Spinal cord (tissue), 10 donors: ENCODE measurements at places on chromosomes 7 and 10. TPM values are rescaled to one million over a fixed set of nuclear protein-coding genes. Genes with fewer than 3 reads are reported as not detected.
A peak's percentile ranks its signal among the peaks of the same experiment; 100 is the strongest.

- no peak for DNase-seq
Measured at GRCh38 chr7:39526666-39527065, 39.5 kb upstream of the YAE1 start.

DNA sequence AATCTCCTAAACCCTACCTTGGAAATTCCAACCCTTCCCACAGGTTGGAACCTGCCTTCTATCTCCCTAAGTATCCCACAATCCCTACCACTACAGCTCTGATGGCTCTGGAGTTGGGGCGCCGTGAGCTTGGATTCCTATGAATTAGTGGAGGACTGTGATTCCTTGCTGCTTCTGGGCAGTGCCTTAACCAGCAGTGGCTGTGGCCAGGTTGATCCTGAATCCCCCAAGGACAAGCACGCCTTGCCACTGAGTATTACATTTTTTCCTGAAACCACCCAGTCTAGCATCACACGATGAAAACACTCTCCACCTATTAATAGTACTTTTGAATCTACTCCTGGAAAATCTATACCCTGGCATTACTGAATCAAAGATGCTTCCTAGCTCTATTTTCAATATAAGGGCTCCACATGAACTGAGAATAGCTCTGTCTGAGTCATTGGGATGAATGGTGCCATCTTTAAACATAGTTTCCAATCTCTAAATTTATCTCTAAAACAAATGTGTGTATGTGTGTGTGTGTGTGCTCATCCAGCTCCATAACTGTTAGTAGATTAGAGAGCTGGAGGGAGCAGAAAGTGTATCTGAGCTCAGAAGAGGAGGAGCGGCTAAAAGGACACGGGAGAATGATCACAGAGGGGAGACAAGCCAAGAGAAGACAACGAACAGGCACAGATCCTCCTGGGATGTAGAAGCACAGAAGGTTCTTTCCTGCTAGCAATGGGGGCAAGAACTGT lies 11.9 kb upstream of the INPP5F start:
- peak; percentile 24 for DNase-seq

WNT2 gene
- polyA plus RNA-seq, result 0.43 TPM

DNA sequence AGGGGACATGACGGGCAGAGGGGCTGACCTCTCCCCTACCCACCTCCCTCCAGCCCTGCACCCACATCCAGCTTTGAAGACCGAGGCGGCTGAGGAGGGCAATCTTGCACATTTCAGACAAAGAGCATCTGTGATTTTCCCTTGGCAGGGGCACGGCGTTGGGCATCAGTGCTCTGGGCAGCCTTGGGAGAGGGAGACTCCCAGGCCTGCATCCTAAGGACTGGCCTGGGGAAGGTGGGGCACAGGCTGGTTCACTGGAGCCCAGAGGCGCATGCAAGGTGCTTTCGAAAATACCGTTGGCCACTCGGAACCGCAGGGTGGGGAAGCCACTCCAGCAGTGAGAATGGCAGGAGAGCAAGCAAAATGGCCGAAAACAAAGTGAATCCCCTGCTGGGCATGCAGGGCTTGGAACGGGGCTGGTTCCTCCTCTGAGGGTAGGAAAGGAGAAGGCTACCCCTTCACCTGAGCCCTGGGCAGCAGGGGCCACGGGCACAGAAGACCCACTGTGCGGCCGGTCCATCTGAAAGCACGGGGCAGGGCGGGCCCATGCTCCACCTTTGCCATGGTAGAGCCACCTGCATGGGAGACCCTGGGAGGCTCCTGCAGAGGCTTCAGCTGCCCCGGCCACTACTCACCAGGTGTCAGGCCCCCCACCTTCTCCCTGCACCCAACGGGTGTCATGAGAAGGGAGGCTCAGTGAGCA lies 49.8 kb downstream of the EBF3 start:
- DNase-seq, result no peak

PRLHR gene
- 0.54 TPM for polyA plus RNA-seq

DNA sequence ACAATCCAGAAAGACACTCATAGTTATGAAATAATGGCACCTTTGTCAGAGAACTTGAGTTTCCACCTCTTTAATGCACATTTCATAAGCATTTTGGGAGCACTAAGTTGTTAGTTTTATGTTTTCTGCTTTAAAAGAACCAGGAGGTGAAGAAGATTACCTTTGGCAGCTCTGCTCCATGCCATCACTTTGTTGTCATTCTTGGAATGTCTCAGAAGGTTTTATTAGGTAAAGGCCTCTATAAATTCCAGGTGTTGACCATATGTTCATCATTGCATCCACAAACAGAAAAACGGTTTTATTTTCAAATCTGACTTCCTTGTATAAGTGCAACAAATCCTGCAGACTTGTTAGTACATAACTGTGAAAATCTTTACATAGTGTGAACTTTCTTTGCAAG lies 424.8 kb downstream of the MDFIC start:
- no peak for DNase-seq

DNA sequence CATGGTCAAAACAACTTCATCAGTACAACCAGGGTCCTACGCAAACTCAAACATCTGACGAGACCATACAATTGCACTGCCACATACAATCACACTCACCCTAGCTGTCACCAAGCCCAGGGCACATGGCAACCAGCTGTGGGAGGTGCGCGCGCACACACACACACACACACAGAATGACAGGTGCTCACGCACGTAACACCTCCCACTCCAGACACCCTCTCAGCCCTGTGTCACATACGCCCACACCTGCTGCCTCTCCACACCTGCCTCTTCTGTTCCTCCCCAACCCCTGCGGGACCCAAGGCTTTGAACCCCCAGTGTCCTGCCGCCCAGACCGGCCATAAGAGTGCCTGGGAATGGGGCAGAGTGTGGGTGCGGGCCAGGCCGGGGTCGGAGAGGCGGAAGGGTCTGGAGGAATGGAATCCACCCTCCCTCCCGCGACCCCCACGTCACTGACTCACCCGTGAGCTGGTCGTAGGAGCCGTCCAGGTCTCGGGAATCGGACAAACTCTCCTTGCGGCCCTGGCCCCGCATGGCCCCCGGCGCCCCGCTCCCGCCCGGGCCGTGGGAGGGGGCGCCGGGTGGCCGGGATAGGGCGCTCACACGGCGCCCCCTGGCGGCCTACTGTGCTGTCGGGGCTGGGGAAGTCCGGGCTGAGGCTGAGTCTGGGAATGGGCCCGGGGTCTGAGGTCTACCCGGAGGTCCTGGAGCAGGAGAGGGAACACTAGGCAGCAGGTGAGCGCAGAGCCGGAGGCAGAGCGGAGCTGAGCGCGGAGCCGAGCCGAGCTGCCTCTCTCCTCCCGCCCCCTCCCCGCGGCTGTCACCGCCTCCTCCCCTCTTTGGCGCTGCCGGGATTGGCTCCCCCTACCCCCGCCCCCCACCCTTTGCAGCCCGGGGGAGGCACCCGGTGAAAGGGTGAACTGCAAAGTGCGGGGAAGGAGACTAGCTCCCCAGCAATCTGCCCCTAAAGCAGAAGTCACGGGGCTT lies at the start of gene KCNIP2:
KCNIP2 (minus strand) TSS at position 769 of the 990 bp plus-strand sequence; CDS start at position 537, 232 bp downstream.
- DNase-seq, result no peak

GRCh38 chr10:81708929-81709328 lies 166.1 kb upstream of the NRG3 start:
- DNase-seq, result peak; percentile 2

DNA sequence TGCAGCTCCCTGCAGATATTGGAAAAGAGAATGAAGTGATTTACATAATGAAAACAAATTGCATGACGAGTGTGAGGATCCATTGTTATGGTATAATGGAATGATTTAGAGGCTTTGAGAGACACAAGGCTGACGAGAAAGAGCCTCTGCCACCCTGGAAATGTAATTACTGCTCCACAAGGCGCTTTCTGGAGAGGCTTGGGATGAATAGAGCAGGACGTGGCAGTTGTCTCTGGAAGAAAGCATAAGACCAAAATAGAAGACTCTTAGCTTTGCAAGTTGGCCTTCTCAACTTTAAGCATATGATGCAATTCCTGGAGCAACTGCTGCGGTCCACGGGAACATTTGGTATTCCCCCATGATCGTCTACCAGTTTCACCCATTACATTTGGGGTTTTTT lies 181.9 kb upstream of the TCF7L2 start:
- DNase-seq, result no peak

VPS37D gene
- polyA plus RNA-seq, result 29.2 TPM

GRCh38 chr10:78640796-78641636 lies 427.8 kb upstream of the ZMIZ1 start:
- no peak for DNase-seq

DNA sequence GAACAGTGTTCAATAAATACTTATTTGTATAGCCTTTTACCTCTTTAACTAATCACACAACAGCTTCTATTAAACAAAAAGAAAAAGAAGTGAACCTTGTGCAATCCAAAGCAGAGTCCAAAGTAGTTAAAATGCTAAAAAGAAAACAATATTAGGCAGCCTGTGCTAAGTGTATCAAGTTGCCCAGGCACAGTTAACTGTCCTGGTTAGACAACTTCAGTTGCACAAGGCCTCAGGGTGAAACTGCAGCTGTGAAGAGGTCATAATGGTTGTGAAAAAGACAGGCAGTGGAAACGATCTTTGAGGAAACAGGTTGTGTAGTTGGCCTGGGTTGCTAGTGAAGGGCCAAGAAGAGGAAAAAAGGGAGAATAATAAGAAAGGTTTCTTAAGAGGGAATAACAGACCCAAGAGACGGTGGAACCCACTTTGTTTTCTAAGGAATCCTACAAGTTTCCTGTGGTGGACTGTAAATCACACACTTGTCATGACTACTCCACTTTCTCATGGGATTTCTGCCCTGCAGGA lies 6.0 kb upstream of the CROT start:
- no peak for DNase-seq

DNA sequence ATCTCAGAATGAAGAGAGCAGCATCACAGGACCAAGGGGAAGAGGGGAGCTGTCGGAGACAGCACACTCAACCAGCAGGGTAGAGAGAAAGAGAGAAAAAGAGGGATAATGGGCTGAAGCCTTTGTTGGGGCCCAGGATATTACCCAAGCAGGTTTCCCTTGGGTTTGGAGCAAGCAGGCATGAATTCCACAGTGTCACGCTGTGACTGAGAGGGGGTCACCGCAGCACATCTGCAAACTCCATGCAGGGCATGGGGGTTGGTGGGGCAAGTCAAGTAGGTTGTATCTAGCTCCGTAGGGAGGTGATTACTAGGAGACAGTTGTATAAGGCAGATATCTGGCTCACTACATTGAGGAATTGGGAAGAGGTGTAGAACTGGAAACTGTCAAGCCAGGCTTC lies 42.2 kb upstream of the SEMA3E start:
- no peak for DNase-seq

ZMYND11 gene
- 143 TPM for polyA plus RNA-seq

GRCh38 chr10:88033385-88033784 lies 170.0 kb downstream of the PTEN start:
- no peak for DNase-seq

- no peak for DNase-seq
Measured at GRCh38 chr7:142908921-142909890, 23.7 kb upstream of the TRPV6 start.

GRCh38 chr7:106187613-106188350 lies 75.7 kb upstream of the SYPL1 start:
- DNase-seq, result no peak

NUDT5 gene
- 48.6 TPM for polyA plus RNA-seq

DNA sequence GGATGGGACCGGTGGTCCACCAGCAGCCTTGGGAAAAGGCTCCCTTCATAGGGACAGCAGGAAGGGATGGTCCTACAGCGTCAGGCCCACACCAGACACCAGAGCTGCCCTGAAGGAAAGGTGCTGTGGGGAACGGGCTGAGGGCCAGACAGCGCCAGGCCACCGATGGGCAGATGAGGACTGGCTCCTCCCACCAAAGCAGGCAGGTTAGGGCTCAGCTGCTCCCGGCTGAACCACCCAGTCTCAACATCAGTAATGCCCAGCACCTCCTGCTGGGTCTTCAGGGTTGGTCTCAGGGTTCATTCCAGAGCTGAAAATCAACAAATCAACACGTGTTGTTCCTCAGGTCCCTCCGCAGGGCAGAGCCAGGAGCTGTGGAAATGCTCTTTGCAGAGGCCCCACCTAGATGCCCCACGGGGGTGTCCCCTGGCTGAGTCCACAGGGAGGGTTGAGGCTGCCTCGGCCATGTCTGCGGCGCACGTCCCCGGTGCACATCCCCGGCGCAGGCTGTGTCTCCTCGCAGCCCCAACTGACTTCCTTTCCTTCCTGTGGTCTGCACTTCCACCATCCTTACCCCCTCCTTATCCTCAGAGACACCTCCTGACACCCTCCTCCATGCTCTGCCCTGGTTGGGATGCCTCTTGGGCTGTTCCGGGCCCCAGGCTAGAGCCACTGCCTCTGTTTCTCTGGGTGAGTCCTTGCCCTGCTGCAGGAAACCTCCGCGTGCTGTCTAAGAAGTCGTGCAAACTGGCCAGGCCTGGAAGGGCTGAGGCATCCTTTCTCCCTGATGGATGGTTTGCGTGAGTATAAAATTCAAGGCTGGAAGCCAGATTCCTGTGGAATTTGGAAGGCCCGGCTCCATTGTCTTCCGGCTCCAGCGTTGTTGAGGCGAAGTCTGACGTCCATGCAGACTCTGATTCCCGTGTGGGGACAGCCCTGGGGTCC lies 32.8 kb upstream of the CFAP46 start:
- DNase-seq, result no peak

GRCh38 chr10:101217450-101218281 lies 11.6 kb downstream of the LBX1 start:
- no peak for DNase-seq

DNA sequence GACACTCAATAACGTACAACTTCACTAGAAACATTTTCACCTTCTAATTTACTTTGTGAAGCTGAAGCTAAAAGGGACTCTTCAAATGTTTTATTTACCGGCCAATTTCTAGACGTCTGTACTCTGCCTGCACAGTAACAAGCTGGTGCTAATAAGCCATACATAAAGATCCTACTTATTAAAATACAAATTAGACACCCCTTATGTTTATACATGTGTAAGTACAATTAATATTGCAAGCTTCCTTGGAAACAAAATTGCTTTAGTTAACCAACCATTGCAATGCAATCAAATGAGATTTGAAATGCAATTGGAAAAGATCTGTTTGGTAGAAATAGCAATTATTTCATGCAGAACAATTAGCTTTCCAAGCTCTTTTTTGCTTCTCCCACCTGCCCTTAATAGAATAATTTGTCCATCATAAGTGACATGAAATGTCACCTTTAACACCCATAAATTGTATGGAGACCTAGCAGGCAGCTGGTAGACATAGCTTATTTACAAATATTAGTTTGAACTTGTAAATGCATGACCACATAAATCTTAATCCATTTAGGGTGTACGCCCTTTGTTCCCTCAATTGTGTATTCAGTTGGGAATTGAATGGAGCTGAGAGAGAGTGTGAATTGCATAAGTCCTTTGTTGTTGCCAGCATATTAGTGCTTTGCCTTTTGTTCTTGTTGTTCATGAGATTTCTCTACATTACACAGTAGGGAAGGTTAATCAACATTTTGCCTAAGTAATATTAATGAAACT lies 277.1 kb downstream of the CACNA2D1 start:
- no peak for DNase-seq

GRCh38 chr10:11086177-11086840 lies 68.6 kb downstream of the CELF2 start:
- no peak for DNase-seq
